Activated CD4-positive, alpha-beta memory T cell treated with anti-CD3 and anti-CD28 coated beads, Interleukin-2, amount 10 ng/mL, durations not matched to agents 7 days and 5 days (primary cell): ENCODE measurements at places on chromosomes 11 and 22. TPM values are rescaled to one million over a fixed set of nuclear protein-coding genes. Genes with fewer than 3 reads are reported as not detected.

Gene ETS1
- 584 TPM for total RNA-seq

Gene TPBGL
- total RNA-seq: 0.28 TPM

- no peak for DNase-seq
Observed at GRCh38 chr22:17606496-17606895, 22.1 kb downstream of the ATP6V1E1 start.

- DNase-seq: no peak
Observed at GRCh38 chr11:112231952-112232351, 5.7 kb downstream of the PTS start.

DNA sequence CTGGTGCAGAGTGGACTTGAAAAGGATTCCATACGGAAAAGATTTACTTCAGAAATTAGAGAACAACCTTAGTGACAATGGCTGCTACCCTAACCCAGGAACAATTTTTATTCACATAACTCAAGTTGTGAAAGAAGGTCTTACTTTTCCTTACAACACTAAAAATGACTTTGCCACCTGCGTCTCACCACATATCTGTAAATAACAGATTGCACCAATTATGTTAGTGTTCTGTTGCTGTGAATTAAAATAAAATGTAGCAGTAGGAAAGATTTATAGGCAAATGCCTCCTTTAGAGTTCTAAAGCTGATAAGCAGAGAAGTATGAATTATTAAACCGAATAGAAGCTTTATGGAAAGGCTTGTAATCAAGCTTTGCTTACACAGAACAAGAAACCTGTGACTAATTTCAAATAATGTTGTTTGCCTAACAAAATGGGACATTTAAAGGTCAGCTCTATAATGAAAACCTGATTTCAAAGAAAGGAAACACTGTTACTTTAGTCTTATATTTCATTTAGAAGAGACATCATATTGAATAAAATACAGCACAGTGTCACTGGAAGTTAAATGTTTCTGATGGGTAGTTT lies 2237.8 kb downstream of the LRRC4C start:
- DNase-seq: no peak

- no peak for DNase-seq
Observed at GRCh38 chr11:120184946-120185705, 25.7 kb upstream of the OAF start.

DNA sequence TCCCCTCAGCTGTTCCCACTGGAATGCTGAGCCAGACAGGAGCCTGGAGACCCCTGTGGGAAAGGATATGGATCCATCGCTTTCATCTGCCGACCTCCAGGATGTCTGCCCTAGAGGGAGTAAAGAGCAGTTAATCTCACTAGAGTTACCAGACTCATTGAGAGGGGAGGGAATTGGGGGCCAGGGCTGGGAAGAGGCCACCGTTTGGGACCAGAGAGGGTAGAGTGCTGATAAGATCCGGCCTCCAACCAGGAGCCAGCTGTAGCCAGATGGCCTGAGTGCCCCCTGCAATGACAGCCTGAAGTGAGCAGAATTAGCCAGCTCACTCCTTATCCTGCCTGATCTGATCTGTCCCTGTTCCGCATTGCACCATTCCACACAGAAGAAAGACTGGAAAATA lies 3.7 kb upstream of the APLNR start:
- no peak for DNase-seq

GRCh38 chr22:50259302-50259701 lies 2.2 kb downstream of the MAPK12 start:
- DNase-seq: no peak

Gene ZNF74
- total RNA-seq: 6.1 TPM

Gene C22orf42
- not detected for total RNA-seq

Gene HBB
- total RNA-seq: not detected

DNA sequence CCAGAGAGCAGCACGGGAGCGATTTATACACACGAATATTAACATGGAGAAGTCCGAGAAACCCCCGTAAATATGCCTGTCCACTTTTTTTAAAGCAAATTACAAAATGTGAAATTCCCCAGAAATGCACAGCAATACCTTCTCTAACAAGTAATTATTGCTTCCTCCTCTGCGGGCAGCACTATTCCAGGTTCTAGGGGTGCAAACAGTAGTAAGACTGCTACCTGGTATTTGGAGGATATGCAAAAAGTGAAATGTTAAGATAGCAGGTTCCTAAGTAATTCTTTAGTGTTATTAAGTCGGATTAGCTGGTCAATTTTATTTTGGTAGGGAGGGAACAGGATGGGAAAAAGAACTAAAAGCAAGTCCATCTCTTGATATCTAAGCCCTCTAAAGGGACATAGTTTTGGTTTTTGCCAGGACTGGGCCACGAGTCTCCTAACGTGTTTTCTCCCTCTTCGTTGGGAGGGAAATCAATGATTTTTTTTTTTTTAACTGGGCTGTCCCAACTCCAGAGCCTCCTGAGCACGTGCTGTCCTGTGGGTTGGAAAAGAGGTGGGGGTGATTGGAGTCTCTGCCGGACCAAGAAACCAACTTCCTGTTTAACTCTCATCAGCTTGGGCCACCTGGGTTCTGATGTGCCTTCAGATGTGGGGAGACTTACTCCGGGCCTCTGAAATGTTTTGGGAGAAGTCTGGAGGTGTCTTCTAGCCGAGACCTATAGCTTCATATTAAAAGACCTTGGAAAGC lies 1.7 kb upstream of the XBP1 start:
- no peak for DNase-seq

DNA sequence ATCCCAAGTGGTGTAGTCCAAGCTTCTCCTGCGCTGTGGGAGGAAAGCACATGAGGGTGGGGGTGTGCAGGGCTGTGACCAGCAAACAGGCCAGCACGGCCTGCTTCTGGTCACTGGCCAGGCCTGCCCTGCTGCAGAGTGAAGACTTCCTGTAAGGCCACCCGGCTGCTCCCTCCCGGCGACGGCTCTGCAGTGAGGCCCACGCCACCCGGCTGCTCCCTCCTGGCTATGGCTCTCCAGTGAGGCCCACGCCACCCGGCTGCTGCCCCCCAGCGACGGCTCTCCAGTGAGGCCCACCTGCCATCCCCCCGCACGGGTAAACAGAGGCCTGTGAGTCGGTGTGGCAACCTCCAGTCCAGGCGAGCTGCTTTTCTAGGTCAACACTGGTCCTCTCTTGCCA lies 31.4 kb upstream of the BRSK2 start:
- DNase-seq: no peak

DNA sequence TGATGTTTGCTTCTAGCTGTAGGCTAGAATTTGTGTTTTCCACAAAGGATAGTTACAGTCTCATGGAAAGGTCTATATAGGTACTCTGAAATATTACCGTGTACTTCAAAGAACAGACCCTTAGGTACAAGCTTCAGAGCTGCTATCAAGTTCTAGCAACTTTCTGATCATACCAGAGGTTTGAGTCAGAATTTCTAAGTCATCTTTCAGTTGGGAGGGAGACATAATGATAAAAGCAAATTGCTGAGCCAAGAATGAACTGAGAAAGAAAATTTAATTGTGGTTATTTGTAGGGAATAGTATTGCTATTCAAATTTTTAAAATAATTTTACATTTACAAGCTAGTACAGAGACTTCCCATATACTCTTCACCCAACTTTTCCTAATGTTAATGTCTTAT lies 19.9 kb upstream of the ME3 start:
- no peak for DNase-seq

DNA sequence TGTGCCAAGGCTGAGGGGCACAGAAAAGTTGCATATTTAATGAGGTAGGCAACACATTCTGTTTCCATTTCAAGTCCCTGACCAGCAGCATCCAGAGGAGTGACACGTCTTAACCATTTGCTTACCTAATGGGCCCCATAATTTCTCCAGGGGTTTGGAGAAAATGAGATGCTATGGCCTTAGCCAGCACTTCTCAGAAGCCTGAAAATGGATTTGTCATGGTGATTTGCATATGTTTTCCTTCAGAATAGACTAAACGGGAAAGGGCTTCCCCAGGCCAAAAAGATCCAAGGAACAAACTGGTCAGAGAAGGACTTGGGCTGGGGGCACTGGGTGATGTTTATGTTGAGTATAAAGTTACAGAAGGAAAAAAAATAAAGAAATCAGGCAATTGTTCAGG lies 16.7 kb downstream of the CSRP3 start:
- no peak for DNase-seq

GRCh38 chr11:120807414-120808150 lies 216.3 kb upstream of the TBCEL start:
- DNase-seq: no peak

GRCh38 chr11:117097014-117097388 lies 1.2 kb downstream of the SIK3 start:
- no peak for DNase-seq

GRCh38 chr11:36062796-36063365 lies 119.0 kb downstream of the LDLRAD3 start:
- no peak for DNase-seq

DNA sequence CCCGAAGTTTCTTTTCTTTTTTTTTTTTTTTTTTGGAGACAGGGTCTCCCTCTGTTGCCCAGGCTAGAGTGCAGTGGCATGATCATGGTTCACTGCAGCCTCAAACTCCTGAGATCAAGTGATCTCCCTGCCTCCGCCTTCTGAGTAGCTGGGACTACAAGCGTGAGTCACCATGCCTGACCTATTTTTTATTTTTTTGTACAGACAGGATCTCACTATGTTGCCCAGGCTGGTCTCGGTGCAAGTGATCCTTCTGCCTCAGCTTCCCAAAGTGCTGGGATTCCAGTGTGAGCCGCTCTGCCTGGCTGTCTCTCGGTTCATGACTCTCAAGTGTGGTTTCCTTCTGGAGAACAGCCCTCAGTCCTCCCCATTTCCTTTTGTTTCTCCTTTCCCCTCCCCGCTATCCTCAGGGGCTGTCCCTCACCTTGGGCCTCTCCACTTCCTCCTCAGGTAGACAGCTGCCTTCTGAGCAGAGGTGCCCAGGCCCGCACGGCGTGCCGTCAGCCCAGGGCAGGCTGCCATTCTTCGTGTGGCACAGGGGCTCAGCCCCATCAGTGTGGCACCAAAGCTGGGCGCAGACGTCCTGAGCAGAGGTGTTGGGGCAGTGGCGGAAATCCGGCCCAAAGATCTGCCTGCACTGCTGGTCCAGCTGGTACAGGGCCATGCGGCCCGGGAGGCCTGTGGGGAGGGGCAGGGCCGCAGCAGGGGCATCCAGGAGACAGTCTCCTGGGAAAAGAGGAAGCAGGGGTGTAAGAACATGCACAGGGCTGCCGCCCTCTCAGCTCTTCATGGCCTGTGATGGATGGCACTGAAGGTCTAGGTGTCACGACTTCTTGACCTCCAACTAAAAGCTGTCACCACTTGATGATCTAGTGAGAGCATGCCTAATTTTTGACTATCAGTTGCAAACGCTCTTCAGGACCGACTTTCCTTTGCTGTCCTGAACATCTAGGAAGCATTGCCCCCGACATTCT lies 14.0 kb downstream of the ADAMTS8 start:
- no peak for DNase-seq

Gene DDIAS
- total RNA-seq: 11.0 TPM

DNA sequence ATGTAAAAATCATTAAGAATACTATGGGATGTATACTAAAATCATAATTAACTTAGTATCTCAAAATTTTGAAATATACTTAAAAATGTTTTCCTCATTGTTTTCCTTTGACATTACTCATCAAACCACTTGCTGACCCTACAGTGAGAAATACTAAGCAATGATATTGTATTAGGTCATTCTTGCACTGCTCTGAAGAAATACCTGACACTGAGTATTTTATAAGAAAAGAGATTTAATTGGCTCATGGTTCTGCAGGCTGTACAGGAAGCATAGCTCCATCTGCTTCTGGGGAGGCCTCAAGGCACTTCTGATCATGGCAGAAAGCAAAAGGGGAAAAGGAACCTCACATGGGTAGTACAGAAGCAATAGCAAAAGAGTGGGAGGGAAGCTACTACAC lies 950.9 kb upstream of the CHORDC1 start:
- DNase-seq: no peak

DNA sequence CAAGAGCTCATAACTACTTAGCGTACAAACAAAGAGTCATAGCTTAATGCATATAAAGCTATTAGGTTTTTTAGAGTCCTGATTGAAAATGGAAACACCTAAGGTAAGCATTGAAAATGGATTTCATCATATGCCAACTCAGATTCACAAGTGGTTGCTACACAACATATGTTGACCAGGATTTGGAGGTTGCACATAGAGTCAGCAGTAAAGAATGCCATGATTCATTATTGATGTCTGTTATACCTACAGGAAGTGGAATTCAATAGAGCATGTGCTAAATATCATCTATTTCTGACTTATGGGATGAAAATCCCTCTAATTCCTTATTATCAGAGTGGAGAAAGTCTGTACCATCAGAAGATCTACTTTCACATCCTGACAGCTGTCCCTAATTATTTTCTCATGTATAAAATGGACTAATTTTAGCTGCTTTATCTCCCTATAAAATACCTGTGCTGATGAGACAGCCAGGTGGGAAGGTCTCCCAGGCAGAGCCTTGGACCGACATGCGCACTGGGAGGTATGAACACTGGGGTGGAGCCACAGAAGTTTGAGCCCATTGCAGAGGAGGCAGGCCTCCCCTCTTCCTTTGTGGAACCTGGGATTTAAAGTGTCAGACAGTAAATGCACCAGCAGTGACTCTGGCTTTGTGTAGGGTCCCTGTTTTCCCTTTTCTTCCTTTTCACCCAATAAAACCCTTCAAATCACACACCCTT lies 204.2 kb downstream of the AASDHPPT start:
- no peak for DNase-seq

DNA sequence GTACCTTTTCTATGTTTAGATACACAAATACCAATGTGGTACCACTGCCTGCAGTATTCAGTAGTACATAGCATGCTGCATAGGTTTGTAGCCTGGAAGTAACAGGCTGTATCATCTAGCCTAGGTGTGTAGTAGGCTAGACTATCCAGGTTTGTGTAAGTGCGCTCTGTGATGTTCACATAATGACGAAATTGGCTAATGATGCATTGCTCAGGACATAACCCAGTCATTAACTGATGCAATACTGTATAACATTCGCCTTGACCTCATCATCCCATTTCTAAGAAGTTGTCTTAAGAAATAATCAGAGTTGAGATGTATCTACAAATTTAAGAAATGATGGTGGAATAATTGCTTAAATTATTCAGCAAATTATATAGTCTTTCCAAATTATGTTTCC lies 116.0 kb upstream of the TIMP3 start:
- DNase-seq: no peak

- DNase-seq: peak; percentile 20
Observed at GRCh38 chr11:35236667-35237003, 97.7 kb downstream of the CD44 start.

Gene SLC16A8
- not detected for total RNA-seq

- DNase-seq: peak; percentile 14
Observed at GRCh38 chr11:2670541-2671100, 29.2 kb downstream of the KCNQ1OT1 start.

Gene CDC42EP2
- total RNA-seq: 0.70 TPM

DNA sequence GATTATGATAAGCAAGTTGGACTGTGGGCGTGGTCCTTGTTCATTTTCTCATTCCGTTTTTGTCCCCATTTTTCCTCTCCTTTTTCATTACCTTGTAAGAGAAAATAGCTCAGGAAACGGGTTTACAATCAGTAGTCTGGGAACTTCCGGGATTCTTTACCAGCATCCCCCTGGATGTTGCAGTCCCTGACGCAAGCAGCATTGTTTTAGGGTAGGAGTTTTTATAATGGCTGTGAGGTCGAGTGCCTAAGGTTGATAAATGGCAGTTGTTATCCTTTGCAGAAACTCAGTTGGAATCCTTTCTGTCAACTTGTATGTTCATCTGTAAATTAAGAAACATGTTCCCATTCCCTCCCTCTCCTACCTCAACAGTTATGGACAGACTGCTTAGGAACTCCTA lies 68.3 kb downstream of the ARHGEF12 start:
- DNase-seq: no peak
